ENCODE measurements at places on chromosomes 6 and 20.
A peak's percentile ranks its signal among the peaks of the same experiment; 100 is the strongest.

- DNase-seq = peak; percentile 43
Observed at GRCh38 chr6:100573166-100573565, 108.4 kb upstream of the SIM1 start.

DNA sequence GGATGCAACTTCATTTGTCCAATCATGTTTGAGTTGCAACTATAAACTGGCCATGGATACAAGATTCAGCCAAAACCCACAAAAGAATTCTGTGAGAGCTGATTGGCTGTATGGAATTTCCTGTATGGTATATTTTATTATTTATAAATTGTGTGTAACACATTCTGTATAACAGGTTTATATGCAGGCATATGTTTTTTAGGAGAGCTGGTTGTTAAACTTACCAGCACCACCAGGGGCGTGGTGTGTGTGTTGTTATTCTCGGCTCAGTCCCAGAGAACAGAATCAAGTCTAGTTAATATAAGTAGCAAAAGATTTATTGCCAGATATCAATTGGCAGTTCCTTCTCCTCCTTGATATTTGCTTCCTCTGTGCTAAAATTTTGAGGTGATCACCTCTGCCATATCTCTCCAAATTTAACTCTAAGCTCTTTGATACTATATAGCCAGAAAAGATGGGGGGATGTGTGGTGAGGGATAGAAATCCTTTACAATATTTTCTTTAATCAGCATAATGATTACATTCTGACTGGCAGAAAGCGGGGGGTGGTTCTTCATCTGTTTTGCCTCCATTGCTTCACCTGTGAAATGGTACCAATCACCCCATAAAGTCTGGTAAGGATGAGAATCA, 22.9 kb downstream of the CNBD2 start:
- peak; percentile 31 for DNase-seq

- DNase-seq = peak; percentile 20
Observed at GRCh38 chr20:21520702-21521595, 7.1 kb upstream of the NKX2-2 start.

DNA sequence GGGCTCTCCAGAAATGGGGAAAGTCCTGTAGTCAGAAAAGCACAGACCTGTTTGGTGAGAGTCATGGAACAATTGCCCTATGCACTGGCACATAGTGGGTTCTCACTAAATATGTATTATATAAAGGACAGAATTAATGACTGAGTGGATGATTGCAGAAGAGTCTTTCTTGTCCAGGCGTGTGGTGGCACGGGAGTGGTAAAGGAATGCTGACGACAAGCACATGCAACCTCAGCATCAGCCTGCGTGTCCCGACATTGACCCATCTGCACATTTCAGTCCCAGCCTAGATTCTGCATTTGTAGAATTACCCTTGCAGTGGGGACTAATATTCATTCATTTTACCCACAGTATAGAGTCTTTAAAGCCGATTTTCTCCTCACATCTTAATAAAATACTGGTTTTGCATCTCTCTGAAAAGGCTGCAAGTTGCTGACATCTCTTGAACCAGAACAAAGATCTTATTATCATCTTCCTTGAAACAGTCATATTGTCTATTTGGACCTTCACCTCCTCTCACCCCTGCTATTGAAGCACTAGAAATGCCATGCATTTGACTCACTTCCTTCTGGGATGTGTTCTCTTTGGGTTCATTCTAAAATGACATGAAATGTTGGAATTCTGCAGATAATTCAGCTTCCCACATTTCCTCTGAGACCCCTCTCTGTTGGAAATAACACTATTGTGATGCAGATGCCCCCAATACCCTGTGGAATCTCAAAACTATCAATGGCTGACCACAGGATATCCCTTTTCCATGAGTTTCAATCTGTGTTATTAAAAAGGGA, 883.6 kb upstream of the FLRT3 start:
- peak; percentile 52 for DNase-seq

- no peak for DNase-seq
Observed at GRCh38 chr20:15643713-15644112, 929.5 kb downstream of the KIF16B start.

DNA sequence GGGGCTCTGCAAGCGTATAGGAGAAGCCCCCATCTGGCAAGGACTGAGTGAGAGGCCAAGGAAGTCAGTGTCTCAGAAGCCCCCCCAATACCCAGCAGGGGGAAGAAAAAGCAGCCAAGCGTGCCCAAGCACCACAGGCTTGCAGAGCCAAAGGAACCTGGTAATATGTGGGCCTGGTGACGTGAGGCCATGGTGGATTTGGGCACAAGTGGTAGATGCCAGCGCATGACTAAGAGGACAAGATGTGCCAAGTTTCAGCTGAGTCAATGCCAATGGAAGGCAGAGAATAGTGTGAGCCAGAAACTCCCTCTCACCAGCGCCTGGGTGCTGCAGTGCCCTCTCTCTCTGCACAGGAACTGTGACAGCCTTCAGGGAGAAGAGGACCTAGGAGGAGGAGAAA, 110.0 kb downstream of the QRSL1 start:
- DNase-seq = peak; percentile 95

DNA sequence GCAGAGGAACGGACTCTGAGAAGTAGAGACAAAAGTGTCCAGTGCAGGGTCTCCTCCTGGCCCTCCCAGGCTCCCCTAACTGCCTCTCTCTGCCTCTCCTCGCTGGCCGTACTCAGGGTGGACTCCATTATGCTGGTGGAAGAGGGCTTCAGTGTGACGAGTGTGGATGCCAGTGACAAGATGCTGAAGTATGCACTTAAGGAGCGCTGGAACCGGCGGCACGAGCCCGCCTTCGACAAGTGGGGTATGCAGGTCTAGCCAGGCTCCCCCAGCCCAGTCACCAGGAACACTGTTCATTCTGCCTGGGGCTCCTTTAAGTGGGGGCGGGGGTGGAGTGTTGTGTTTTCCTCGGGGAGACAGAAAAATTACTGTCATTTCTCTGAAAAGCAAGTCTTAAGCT, 1.5 kb downstream of the GNMT start:
- DNase-seq = no peak

DNA sequence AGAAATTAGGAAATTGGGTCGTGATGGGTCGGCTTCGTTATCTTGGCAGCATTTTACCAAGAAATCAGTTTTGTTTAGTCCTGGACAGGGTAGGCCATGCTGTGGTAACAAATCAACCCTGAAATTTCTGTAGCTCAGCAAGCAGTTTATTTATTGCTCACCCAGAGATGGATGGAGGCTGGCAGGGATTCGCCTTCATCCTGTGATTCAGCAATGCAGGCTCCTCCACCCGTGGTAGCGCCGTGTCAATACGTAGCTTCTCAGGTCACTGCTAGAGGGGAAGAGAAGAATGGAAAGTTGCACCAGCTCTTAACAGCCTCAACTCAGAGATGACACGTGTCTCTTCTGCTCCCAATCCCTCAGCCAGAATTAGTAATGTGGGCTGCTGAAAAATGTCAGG, 157.0 kb upstream of the SGK1 start:
- DNase-seq = peak; percentile 14

- DNase-seq = no peak
Observed at GRCh38 chr6:114762145-114762544, 419.3 kb upstream of the HS3ST5 start.

DNA sequence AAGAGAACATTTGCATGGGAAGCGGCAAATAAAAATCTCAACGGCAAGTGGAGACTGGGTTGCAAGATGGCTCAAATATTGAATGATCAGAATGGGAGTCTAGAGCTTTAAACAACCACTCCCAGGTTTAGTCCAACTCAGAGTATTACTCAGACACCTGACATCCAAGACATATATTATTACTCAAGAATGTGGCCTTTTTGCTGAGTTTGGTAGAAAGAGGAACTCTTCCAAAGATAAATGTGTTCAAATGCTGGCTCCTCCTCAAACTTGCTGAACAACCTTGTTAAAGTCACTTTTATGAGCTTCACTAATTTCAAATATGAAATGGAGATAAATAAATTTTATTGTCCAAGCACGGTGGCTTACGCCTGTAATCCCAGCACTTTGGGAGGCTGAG, 77.8 kb downstream of the ESR1 start:
- no peak for DNase-seq

DNA sequence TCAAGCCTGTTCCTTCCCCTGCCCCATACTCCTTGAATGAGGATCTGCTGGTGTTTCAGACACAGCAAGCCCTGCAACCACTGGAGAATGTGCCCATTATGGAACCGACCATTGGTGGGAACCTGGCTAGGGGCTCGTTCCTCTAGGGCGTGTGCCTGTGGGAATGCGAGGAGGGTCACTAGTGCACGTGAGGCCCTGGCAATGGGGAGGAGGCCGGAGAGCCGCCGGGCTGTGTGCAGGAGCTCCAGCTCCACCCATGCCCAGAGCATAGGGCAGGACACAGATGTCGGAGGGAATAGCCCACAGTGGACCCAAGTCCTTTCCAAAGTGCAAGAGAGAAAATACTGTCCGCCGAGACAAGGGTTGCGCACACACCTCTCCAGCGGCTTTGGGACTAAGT, 99.3 kb downstream of the ERMARD start:
- DNase-seq = no peak

- DNase-seq = no peak
Observed at GRCh38 chr6:8276148-8276547, 159.2 kb downstream of the SLC35B3 start.

GRCh38 chr6:35454391-35455110, 2.4 kb downstream of the FANCE start:
- no peak for DNase-seq

- no peak for DNase-seq
Observed at GRCh38 chr6:14269436-14269835, 151.9 kb downstream of the CD83 start.

GRCh38 chr20:3580412-3580811, 82.8 kb downstream of the GFRA4 start:
- no peak for DNase-seq

- peak; percentile 48 for DNase-seq
Observed at GRCh38 chr6:137808836-137809315, 58.2 kb upstream of the TNFAIP3 start.

DNA sequence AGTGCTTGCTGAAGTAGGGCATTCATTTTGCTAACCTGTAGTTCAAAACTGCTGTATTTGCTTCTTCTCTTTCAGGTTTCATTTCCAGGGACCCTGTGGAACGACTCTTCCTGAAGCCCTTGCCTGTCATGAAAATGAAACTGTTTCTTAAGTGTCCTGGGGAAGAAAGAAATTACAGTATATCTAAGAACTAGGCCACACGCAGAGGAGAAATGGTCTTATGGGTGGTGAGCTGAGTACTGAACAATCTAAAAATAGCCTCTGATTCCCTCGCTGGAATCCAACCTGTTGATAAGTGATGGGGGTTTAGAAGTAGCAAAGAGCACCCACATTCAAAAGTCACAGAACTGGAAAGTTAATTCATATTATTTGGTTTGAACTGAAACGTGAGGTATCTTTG, 3.4 kb upstream of the NOL7 start:
- no peak for DNase-seq

DNA sequence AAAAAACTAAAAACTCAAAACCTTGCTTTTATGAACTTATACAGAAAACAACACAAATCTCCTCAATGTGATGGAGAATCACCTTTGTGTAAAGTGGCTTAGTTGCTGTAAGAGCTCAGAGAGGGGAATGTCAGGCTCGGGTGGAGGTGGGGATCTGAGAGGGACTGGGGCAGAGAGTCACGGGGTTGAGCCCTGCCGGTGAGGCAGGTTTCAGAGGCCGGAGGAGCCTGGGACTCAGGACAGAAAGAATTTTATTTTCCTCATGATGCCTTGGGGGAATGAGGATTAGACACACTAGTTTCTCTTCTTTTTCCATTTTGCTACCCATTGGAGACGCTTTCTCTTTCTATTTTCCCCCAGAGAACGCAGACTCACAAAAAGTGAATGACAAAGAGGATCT, 252.3 kb upstream of the FOXQ1 start:
- DNase-seq = no peak

DNA sequence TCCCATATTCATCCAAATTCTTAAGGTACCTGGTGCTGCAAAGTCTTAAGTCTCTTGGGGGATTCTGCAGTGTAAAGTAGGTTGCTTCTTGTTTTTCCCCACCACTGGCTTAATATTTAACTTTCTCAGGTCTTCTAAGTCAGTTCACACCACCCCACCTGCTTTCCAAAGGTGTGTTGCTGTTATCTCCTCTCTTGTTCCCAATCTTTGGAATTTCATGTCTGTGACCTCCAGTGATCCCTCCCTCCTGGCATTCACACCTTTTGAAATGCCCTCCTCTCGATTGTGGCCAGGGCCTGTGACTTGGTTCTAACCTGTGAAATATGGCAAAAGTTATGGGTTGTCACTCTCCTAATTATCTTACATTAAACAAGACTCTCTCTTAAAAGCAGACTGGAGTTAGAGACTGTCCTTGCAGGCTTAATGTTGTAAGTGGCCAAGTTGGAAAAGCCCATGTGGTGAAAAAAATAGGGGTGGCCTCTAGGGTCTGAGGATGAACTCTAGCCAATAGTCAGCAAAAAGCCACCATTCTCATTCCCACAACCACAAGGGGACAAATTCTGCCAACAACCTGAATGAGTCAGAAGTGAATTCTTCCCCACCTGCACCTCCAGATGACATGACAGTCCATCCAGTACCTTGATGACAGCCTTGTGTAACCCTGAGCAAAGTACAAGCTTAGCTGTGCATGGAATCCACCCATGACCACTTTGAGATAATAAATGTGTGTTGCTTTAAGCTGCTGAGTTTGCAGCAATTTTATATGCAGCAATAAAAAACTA, 45.1 kb downstream of the ADGRF1 start:
- DNase-seq = peak; percentile 65

DNA sequence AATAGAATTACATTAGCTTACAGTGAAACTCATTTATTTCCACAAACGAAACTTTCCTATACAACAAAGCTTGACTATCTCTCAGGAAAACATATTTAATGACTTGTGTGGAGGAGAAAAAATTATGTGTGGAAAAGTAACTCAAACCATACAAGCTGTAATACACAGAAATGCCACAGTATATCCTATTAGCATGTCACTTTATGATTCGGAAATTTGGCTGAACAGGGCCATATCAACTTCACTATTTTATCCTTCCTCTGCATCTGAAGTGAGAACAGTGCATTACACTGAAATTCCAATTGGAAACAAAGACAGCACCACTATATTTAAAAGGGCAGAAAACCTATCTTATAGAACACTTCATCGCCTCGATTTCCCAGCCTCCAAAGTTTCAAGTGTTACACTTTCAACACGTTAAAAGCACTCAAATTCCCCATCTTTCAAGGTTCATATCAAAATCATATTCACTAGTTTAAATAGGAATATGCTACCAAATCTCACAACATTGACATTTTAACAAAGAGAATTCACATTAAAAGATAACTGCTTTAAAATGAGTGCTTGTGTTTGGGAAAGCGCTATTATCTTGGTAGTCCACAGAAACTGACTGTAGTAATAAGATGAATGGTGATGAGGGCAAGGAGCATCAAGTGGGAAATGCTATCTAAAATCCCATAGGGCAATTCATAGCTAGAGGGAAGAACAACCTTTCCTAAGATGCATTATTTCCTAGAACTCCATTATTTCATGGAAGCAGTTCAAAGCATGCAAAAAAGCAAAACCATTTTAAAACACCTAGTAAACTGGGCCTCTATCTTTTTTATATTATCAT, 1.8 kb downstream of the REV3L start:
- DNase-seq = no peak

DNA sequence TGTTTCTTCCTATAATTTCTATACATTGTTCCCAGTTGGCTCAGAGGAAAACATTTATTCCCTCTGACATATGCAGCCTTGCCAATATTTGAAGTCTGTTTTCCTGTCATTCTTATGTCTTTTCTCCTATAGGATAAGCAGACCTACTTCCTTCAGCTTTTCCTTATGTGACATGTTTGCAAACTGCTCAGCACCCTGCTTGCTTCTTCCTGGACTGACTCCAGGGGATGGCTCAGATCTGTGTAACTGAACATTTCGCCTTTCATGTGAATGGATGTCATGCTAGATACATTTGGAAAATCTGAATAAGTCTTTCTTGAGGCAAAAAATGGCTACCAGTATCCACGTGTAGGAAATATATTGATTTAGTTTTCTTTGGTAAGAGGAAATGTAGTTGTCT, 113.2 kb downstream of the CARMIL1 start:
- no peak for DNase-seq

All from kidney tubule cell (primary cell).